ENCODE measurements at places on chromosomes 4 and X.

DNA sequence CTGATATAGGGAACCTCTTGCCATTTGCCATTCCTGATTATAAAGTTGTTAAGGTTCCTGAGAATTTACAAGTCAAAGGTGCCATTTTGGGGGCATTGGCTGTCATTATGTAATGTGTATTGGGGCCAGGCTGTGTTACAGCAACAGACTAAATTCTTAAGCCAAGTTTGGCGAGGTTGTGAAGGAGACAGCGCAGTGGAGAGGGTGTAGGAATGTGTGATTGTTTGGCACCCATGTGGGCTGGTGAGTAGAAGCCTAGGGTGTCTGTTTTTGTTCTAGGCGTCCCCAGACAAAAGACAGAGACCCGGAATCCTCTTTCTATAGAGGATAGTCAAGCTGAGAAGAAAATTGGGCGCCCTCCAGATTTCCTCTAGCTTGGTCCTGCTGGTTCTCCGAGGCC is 2535.3 kb downstream of the PCDH7 start:
- no peak for DNase-seq

DNA sequence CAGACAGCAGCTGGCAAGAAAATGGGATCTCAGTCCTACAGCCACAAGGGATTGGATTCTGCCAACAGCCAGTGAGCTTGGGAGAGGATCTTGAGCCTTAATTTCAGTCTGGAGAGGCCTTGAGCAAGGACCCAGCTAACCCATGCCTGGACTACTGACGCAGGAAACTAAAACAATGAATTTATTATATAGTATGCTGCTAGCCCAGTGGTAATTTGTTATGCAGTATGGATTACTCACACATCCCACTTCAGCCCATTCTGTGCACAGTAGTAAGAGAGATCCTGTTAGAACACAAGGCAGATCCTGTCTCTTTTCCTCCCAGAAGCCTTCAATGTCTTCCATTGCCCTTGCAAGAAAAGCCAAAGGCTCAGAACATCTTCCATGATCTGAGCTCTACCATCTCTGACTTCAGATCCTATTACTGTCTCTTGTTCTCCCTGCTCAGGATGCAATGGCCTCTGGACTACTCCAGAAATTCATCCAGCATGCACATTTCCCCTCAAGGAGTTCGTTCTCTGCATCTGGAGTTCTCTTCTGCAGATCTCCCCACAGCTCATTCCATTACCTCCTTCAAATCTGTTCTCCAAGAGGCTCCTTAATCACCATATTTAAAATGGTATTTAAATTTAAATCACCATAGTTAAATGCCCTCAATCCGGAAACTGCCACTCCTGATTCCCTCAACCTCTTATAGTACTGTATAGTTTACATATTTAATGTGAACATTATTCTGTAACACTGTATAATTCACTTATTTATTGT is 27.6 kb downstream of the SMIM20 start:
- DNase-seq: no peak

DNA sequence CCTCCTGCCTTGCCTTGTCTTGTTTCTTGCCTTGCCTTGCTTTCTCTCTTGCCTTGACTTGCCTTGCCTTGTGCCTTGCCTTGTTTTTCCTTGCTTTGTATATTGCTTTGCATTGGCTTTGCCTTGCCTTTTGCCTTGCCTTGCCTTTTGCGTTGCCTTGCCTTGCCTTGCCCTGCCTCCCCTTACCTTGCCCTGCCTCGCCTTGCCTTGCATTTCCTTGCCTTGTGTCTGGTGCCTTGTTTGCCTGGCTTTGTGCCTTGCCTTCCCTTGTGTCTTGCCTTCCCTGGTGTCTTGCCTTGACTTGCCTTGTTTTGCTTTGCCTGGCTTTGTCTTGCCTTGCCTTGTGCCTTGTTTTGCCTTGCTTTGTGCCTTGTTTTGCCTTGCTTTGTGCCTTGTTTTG is 89.7 kb downstream of the TAB3 start:
- no peak for DNase-seq

DNA sequence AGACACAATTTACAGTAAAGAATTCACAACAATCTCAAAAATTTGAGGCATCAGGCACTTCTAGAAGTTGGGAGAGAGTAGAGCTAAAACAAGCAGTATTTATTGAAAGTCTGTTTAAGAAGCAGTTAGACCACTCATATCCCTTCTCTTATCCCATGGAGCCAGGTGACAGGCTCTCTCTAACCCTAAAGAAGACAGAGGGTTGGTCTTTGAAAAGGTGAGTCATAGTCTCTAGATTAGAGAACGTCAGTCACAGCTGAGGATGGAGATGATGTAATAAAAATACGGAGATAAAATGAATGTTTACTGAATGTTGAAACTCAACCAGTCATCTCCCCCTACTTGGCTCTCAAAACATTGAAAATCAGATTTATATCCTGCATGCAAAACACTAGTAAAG is 223.8 kb downstream of the CHIC2 start:
- DNase-seq: no peak

- no peak for DNase-seq
Measured at GRCh38 chr4:173252024-173252935, 81.9 kb downstream of the HMGB2 start.
